ENCODE measurements at places on chromosomes 3 and 15.

DNA sequence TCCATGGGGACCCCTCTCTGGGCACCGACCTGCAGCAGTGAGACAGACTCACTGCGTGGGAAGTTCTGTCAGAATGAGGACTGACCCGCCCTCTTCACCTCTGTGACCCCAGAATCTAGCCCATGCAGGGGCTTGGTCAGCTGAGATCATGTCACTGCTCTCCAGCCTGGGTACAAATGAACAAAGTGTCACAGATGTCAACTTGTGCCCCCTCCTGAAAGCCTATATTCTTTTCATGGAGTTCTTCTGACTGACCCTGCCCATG lies 210.8 kb downstream of the XXYLT1 start:
- no peak for DNase-seq

GRCh38 chr15:60899322-60899966 lies 329.7 kb downstream of the RORA start:
- no peak for DNase-seq

DNA sequence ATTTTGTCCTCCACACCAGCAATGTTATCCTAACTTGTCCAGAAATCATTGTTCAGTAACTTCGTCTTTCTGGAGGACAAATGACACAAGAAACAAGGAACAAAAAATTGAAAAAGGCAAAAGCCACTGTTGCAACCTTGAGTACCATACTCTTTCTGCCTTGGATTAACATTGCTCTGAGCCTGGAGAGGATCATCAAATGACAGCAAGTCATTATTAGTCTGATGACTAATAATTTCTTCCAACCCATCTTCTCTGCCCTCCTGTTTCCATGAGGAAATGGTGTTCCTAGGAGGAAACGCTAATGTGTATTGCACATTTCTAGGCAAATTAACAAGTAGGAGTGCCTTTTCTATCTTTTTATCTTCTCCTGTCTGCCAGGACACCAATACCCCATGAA lies 153.9 kb downstream of the PCCB start:
- DNase-seq = no peak

- DNase-seq = no peak
Observed at GRCh38 chr3:123405021-123405420, 43.9 kb downstream of the ADCY5 start.

DNA sequence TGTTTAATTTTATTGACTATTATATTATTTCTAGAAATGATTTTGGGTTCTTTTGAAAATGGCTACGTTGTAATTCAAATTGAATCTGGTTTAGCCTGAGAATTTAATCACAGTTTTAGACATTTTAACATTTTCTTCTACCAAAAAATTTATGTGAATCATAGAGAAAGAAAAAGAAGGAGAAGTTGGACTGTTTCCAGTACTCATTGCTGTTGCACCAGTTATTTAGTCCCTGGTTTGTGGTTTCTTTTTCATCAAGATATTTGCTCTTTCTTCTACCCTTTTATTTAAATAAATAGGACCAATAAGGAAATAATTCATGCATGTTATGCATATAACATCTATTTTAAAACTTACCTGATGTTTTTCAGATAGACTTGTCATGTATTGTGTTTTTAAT lies 1337.1 kb downstream of the ROBO1 start:
- DNase-seq = no peak
